ENCODE measurements at places on chromosomes 11 and 22.

DNA sequence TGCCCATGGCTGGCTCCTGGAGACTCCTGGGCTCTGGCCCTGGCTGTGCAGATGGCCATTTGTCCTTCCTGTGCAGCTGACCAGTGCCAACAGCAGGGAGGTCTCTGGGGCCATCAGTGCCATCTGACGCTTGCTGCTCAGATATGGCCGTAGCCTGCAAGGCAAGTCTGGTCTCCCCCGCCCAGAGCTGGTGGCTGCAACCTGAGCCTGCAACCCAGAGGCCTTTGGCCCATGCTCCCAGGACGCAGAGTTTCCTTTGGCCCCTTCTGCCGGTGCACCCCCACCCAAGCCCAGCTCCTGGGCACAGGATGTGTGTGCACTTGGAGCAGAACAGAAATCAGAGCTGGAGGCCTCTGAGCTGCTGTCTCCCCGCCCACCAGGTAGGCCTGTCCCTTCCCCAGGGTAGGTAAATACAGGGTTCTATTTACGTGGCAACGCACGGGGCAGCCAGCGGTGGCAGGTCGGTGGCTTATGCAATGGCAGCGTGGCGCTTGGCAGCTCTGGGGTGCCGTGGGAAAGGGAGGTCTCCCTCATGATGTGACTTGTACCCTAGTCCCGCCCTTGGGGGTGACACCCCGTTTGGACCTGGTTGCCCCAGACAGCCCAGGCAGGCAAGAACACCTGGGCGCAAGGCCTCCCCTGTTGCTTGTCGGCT, 21.0 kb upstream of the MYEOV start:
- no peaks in the 10 kb centered on the region for H3K36me3 ChIP-seq
- no peaks in the 10 kb centered on the region for H3K27me3 ChIP-seq
- no peak overlapping the region for H3K4me3 ChIP-seq
- no peak for DNase-seq
- H3K4me1 ChIP-seq, result peaks cover 3% of the 10 kb centered on the region

GRCh38 chr11:17596310-17596669, 49.2 kb downstream of the OTOG start:
- H3K4me3 ChIP-seq, result no peak overlapping the region
- no peaks in the 10 kb centered on the region for H3K27me3 ChIP-seq
- no peaks in the 10 kb centered on the region for H3K36me3 ChIP-seq

DNA sequence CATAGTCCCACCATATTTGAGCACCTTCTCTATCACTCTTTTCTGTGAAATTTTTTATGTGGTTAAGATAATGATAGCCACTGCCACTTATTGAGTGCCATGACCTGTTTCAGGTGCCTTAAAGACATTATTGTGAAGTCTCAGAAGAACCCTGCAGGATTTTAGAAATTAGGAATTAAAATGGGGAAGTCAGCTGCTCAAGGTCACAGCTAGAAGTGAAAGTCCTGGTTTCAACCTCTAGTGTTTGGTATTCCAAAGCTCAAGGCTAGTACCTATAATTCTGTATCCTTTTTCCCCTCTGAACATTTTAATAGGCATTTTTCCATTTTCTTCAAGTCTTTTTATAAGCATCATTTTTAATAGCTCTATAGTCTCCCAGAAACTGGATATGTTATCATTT, 9.0 kb upstream of the RRM1 start:
- H3K4me3 ChIP-seq, result no peak overlapping the region
- H3K27me3 ChIP-seq, result no peaks in the 10 kb centered on the region
- no peaks in the 10 kb centered on the region for H3K4me1 ChIP-seq
- no peak for DNase-seq
- H3K27ac ChIP-seq, result no peak overlapping the region
- H3K36me3 ChIP-seq, result peaks cover 8% of the 10 kb centered on the region

GRCh38 chr11:94809251-94809650, 41.1 kb downstream of the AMOTL1 start:
- no peak overlapping the region for H3K27ac ChIP-seq

GRCh38 chr11:78224906-78225420, 36.2 kb downstream of the USP35 start:
- H3K27ac ChIP-seq, result no peak overlapping the region
- no peak for DNase-seq
- no peak overlapping the region for H3K4me3 ChIP-seq
- no peaks in the 10 kb centered on the region for H3K27me3 ChIP-seq
- peaks cover 27% of the 10 kb centered on the region for H3K36me3 ChIP-seq

- H3K27ac ChIP-seq, result no peak overlapping the region
- no peak for DNase-seq
- no peaks in the 10 kb centered on the region for H3K4me1 ChIP-seq
- H3K27me3 ChIP-seq, result no peaks in the 10 kb centered on the region
Measured at GRCh38 chr11:43786016-43786415, 94.6 kb upstream of the ALKBH3 start.

DNA sequence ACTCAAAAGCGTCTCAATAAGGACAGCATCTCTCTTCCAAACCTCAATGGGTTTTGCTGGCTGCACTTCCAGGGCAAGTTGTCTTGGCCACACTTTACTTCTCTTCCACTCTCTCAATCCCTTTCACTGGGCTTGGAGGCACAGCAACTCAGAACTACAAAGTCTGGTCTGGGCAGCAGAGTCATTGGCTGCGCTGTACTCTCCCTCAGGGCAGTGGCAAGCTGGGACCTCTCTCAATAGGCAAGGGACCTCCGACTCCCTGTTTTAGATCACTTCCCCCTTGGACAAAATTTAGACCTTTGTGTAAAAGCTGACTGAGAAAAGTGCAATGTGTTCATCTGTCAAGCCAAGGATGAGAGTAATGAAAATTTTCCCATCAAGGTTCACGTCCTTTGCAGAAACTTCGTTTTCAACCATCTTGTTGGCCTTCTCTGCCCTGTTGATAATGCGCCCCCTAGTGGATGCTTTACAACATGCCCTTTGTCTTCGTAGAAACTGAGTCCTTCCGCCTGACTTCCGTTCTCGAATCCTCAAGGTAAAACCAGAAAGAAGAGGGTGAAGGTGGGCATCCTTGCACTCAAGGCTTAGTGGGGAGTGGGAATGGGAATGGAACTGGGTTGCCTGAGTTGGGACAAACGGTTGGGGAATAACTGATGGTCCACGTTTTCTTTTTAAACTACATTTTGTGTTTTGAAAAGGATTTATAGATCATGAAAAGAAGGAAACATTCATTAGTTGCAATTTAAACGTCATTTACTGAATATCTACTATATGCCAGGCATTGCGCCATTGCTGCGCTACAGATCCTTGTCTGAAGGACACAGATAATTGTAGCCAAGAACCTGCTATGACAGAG, 99.1 kb downstream of the CD44 start:
- DNase-seq, result peak; percentile 60
- H3K27ac ChIP-seq, result no peak overlapping the region
- no peaks in the 10 kb centered on the region for H3K36me3 ChIP-seq

DNA sequence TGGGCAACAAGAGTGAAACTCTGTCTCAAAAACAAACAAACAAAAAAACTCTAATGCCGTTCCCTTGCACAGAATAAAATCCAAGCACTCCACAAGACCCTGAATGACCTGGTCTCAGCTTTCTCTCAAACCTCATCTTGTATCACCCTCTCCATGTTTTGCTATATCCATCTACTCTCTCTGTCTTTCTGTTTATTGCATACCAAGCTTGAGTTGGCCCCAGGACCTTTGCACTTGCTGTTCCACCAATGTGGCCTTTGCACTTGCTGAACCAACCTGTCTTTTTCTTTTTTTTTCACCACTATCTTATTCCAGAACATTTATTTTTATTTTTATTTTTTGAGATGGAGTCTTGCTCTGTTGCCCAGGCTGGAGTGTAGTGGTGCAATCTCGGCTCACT, 2.0 kb upstream of the L3MBTL2 start:
- no peaks in the 10 kb centered on the region for H3K4me1 ChIP-seq
- no peaks in the 10 kb centered on the region for H3K27me3 ChIP-seq
- no peak overlapping the region for H3K4me3 ChIP-seq
- no peak for DNase-seq
- no peak overlapping the region for H3K27ac ChIP-seq

- H3K36me3 ChIP-seq, result no peaks in the 10 kb centered on the region
- no peaks in the 10 kb centered on the region for H3K27me3 ChIP-seq
- H3K27ac ChIP-seq, result no peak overlapping the region
- H3K4me1 ChIP-seq, result no peaks in the 10 kb centered on the region
- H3K4me3 ChIP-seq, result no peak overlapping the region
- DNase-seq, result no peak
Measured at GRCh38 chr11:75919525-75919924, 104.5 kb downstream of the UVRAG start.

DNA sequence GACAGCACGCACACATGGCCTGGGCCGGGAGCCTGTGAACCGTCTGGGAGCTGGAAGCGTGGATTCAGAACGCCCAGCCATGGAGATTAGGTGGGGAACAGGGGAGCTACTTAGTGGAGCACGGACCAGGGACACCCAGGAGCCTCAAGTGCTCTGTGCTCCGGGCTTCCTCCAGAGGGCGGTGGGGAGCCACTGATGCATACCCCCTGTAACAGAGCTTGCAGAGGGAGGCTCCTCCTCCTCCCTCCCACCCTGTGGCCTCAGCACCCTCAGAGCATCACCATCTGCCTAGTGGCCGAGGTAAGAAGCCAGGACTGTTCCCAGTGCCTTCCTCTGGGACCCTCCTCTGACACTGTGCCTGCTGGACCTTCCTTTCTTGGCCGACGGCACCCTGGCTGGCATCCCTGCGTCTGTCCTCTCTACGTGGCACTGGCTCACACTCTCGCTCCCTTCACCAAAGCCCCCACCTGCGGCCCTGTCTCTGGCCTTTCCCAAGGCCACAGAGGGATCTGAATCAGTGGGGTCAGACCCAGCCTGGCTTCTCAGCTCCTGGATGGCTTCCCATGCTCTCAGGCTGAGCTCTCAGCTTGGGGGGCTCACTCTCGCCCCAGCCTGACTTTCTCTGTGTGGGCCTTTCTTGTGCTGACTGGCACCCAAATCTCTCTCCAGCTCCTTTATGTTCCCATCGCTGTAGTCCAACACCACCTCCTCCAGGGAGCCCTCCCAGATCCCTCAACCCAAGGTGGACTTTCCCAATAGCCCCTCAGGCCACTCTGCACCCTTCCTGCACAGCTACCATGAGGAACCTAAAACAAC, 780.9 kb downstream of the BRD1 start:
- no peaks in the 10 kb centered on the region for H3K27me3 ChIP-seq
- H3K36me3 ChIP-seq, result no peaks in the 10 kb centered on the region
- no peaks in the 10 kb centered on the region for H3K4me1 ChIP-seq
- no peak overlapping the region for H3K4me3 ChIP-seq
- no peak overlapping the region for H3K27ac ChIP-seq

DNA sequence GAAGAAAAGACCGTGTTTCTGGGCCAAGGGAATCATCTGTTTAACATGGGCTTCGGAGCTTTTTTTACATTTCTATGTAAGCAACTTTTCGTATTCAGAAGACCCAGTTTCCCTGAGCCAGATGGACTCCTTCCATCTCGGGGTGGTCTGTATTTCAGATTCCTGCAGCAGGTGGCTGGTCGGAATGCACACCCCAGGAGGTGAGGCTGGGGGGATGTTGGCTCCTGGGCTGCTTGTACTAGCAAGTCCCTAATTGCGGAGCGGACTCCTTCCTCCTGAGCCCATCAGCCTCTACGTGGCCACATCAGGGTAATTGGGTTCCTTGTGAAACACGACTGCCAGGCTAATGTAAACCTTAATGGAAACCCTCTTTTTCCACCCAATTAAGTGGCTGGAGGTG, 58.7 kb downstream of the PARVB start:
- no peaks in the 10 kb centered on the region for H3K4me1 ChIP-seq
- no peak overlapping the region for H3K27ac ChIP-seq
- no peaks in the 10 kb centered on the region for H3K27me3 ChIP-seq
- no peak for DNase-seq

DNA sequence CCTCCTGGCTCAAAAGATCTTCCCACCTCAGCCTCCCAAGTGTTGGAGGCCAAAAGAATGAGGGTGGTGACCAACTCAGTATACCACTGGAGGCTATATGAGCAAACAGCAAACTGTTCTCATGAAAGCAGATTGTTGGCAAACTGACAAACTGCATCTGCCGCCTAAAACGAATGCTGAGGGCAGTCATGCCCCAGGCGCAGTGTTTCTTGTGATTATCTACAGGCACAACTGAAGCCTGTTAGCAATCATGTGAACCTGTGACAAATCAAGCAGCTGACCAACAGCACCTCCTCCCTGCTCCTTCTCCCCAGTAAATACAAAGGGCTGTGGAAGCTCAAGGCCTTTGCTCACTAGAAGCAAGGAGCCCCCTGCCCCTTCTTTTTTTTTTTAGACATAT, 47.8 kb downstream of the BTBD10 start:
- no peak overlapping the region for H3K4me3 ChIP-seq
- H3K27ac ChIP-seq, result no peak overlapping the region
- H3K27me3 ChIP-seq, result no peaks in the 10 kb centered on the region
- H3K4me1 ChIP-seq, result no peaks in the 10 kb centered on the region
- peaks cover 7% of the 10 kb centered on the region for H3K36me3 ChIP-seq

DNA sequence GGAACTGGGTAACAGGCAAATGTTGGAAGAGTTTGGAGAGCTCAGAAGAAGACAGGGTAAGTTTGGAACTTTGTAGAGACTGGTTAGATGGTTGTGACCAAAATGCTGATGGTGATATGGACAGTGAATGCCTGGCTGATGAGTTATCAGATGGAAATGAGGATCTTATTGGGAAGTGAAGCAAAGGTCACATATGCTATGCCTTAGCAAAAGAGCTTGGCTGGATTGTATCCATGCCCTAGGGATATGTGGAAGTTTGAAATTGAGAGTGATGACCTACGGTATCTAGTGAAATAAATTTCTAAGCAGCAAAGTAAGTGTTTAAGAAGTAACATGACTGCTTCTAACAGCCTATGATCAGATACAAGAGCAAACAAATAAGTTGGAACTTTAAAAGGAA, 17.8 kb downstream of the BBOX1 start:
- no peaks in the 10 kb centered on the region for H3K36me3 ChIP-seq
- no peak overlapping the region for H3K27ac ChIP-seq
- no peak for DNase-seq
- no peaks in the 10 kb centered on the region for H3K4me1 ChIP-seq

DNA sequence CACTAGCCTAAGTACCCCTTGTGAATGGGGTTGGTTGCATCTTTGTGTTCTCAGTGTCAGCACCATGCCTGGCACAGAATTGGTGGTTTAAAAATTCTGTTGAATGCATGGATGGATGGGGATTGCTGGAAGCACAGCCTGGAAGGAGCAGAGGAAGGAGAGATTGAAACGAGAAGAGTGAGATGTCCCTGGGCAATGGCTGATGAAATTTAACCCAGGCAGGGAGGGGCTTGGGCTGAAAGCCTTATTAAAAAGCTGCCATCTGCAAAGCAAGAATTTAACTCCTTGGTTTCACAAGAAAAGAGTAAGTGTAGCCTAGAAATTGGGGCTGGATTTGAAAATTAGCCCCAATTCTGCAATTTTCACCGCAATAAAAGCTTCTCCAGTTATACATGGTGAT, 126.7 kb downstream of the TEAD1 start:
- H3K27me3 ChIP-seq, result no peaks in the 10 kb centered on the region
- H3K36me3 ChIP-seq, result no peaks in the 10 kb centered on the region
- DNase-seq, result peak; percentile 53
- H3K27ac ChIP-seq, result peak overlapping the region; percentile 43
- peaks cover 50% of the 10 kb centered on the region for H3K4me1 ChIP-seq
- no peak overlapping the region for H3K4me3 ChIP-seq
